ENCODE measurements at places on chromosomes 6 and 20. TPM values are rescaled to one million over a fixed set of nuclear protein-coding genes. Genes with fewer than 3 reads are reported as not detected.

DNA sequence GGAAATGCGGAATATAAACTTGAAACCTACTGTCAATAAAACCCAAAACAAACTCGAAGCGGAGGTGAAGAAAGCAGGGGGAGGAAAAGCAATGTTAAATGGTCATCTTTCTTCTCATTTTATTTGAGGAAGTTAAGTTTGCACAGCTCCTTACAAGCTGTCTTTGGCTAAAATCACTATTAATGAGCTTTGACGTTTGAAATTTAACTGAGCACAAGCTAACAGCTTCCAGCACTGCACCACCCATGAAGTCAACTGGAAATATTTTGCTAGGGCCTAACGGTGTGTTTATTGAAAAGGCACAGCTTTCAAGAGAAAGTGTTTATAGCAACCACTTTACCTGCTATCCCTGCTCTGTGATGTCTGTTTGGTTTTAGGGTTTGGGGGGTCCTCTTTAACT, 103.8 kb downstream of the PKHD1 start:
- no peaks in the 10 kb centered on the region for H3K36me3 ChIP-seq
- H3K4me3 ChIP-seq = no peak overlapping the region
- no peaks in the 10 kb centered on the region for H3K27me3 ChIP-seq

GRCh38 chr6:90072935-90073464, 178.7 kb downstream of the GJA10 start:
- H3K4me1 ChIP-seq = no peaks in the 10 kb centered on the region
- H3K4me3 ChIP-seq = no peak overlapping the region
- no peak for DNase-seq
- H3K27ac ChIP-seq = no peak overlapping the region
- peaks cover 3% of the 10 kb centered on the region for H3K27me3 ChIP-seq
- no peaks in the 10 kb centered on the region for H3K36me3 ChIP-seq

The HDGFL1 gene
- not detected for total RNA-seq

The PTCHD4 gene
- 1.6 TPM for total RNA-seq

DNA sequence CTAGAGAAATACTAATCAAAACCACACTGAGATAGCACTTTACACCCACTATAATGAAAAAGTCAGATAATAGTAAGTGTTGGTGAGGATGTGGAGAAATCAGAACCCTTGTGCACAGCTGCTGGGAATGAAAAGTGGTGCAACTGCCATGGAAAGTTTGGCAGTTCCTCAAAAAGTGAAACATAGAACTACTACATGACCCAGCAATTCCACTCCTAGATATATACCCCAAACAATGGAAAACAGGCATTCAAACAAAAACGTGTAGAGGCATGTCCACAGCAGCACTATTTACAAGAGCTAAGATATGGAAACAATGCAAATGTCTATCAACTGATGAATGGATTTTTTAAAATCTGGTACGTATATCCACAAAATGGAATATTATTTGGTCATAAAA, 117.5 kb upstream of the C6orf118 start:
- H3K27me3 ChIP-seq = no peaks in the 10 kb centered on the region
- no peaks in the 10 kb centered on the region for H3K4me1 ChIP-seq
- DNase-seq = no peak

The CALHM4 gene
- not detected for total RNA-seq

The MLIP gene
- total RNA-seq = not detected
